Spinal cord (tissue), 10 donors: ENCODE measurements at places on chromosomes 2 and 18. TPM values are rescaled to one million over a fixed set of nuclear protein-coding genes. Genes with fewer than 3 reads are reported as not detected.

- H3K27me3 ChIP-seq: peaks cover 5% of the 10 kb centered on the region
- DNase-seq: no peak
- peak within 1 kb of the TSS; percentile 73 for H3K4me3 ChIP-seq
Measured at GRCh38 chr18:5895299-5895875, at the start of gene TMEM200C. Gene TMEM200C (minus strand): TSS chr18:5895522. CDS start chr18:5892063, 3,459 bp downstream.

- no peak overlapping the region for H3K27ac ChIP-seq
- H3K4me3 ChIP-seq: no peak overlapping the region
- no peaks in the 10 kb centered on the region for H3K36me3 ChIP-seq
- DNase-seq: no peak
- H3K4me1 ChIP-seq: no peaks in the 10 kb centered on the region
Measured at GRCh38 chr2:37365669-37366068, 21.2 kb downstream of the QPCT start.

DNA sequence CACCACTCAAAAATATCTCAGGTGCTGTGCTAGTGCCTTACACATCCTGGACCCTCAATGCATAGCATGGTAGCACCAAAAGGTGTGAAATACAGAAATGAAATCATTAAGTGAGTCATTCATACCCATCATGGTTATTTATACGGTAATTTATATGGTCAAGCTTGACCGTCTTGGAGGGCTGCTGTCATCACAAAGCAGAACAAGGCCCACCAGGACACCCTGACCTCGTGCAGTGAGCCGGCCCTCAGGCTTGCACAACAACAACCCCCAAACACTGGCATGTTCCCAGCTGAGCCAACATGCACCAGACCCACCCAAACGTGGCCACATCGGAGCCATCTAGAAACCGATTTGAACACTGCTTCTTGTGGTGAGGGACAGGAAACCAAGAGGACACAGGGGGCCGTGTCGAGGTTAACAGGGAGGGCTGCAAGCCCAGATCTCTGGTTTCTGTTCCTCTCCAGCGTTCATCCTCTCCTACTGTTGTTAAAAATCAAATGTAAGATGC, 378.5 kb upstream of the ID2 start:
- H3K4me3 ChIP-seq: no peak overlapping the region
- H3K27ac ChIP-seq: no peak overlapping the region
- no peak for DNase-seq
- H3K27me3 ChIP-seq: no peaks in the 10 kb centered on the region
- H3K4me1 ChIP-seq: no peaks in the 10 kb centered on the region

CYRIA gene
- 44.0 TPM for total RNA-seq

GRCh38 chr2:113039719-113040118, 12.9 kb downstream of the IL36B start:
- no peak overlapping the region for H3K27ac ChIP-seq
- no peaks in the 10 kb centered on the region for H3K27me3 ChIP-seq
- H3K36me3 ChIP-seq: no peaks in the 10 kb centered on the region
- H3K4me1 ChIP-seq: no peaks in the 10 kb centered on the region
- no peak overlapping the region for H3K4me3 ChIP-seq
- no peak for DNase-seq
